AML-193 (cell line): ENCODE measurements at places on chromosomes 2 and 18.

DNA sequence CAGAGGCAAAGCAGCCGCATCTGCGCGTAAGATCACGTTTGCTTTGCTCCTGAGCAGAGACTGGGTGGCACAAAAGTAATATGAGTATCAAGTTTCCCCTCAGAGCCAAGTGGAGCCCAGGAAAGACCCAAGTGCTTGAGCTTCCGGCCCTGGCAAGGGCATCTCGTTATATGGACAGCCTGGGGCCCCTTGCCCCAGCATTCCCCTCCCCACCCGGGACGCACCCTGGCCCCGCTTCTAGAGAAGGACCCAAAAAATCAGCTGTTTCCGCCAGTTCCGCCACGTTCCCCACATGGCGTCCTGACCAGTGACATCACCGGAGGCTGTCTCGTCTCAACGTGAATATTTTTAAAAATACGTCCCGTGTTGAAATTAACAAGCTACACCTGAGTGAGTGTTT lies 135.1 kb downstream of the NFATC1 start:
- no peak for DNase-seq

DNA sequence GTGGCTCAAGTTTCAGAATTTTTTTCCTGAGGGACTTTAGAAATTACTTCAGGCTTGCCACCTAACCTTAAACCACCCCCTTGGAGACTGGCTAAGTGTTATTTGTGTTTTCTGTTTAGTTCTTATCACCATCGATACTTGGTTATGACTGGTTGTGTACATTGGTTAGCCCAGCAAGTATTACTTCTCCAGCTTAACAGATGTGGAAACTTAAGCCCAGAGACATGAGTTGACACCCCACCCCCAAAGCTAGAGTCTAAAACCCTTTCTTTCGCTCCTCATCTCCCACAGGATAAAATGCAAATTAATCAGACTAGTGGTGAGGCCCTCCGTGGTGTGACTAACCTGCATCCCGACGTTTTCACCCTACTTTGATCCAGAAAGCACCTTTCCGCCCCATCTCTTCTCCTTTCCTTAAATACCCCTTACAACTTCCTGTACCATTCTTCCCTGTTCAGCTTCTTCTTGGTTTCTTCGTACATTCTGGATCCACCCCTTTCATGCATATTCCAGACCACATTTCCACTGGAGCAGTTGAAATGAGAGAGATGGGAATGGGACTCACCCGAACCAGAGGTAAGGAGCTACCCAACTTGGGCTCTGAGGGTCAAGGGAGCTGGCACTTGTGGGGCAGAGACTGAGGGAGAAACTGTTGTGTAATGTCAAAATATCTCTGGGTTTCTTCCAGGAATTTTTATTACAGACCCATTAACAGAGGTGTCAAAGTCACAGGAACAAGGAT lies 819 bp upstream of the MAP3K2 start:
- DNase-seq: no peak

- DNase-seq: no peak
These were observed 147.3 kb downstream of the B3GNT2 start for GRCh38 chr2:62343206-62343605.

DNA sequence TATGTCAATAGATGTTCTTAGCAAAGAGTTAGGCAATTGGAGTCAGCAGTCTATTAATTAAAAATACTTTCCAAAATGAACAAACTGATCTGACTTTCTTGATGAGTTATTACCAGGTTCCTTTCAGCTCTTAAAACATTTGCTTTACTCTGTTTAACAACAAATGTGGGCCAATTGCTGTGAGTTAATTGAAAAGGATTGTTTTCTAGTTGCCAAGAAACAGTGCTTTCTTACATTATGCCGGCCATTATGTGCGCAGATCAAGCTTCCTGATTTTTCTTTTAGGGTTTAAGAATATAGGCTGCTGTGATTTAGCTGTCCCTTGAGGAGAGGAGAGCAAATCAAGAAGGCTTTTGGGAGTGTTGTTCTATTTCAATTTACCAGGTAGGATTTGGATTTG lies 50.5 kb upstream of the ITPRID2 start:
- DNase-seq: no peak

- DNase-seq: no peak
These were observed 93.1 kb upstream of the PXDN start for GRCh38 chr2:1837458-1837857.

DNA sequence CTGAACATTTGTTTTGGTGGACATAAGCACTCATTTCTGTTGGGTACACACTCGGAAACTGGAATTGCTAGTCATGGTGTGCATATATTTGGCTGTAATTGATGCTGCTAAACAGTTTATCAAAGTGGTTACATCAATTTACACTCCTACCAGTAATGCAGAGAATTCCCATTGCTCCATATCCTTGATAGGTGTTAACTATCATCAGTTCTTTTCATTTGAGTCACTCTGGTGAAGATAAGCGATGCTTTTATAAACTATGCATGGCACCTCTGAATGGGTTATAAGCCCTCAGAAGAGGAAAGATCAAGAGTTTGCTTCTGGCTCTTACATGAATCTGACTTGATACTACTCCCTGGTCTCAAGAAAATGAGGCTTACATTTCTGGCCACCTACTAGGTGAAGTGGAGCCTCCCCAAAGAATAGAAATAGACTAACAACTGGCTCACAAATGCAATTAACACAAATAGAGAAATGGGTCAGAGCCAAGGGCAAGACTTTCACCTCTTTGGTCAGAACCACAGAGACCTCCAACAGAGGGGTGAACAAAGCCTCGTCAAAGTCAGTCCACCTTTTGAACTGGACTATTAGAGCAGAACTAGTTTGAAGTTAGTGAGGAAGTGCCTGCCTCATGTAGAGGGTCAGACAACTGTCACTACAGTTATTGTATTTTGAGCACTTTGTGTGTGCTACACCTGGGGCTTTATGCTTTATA lies 15.0 kb upstream of the STK17B start:
- no peak for DNase-seq

GRCh38 chr2:195534971-195535370 lies 122.1 kb upstream of the SLC39A10 start:
- no peak for DNase-seq

- no peak for DNase-seq
These were observed 7.9 kb upstream of the ERMN start for GRCh38 chr2:157333304-157334047.

DNA sequence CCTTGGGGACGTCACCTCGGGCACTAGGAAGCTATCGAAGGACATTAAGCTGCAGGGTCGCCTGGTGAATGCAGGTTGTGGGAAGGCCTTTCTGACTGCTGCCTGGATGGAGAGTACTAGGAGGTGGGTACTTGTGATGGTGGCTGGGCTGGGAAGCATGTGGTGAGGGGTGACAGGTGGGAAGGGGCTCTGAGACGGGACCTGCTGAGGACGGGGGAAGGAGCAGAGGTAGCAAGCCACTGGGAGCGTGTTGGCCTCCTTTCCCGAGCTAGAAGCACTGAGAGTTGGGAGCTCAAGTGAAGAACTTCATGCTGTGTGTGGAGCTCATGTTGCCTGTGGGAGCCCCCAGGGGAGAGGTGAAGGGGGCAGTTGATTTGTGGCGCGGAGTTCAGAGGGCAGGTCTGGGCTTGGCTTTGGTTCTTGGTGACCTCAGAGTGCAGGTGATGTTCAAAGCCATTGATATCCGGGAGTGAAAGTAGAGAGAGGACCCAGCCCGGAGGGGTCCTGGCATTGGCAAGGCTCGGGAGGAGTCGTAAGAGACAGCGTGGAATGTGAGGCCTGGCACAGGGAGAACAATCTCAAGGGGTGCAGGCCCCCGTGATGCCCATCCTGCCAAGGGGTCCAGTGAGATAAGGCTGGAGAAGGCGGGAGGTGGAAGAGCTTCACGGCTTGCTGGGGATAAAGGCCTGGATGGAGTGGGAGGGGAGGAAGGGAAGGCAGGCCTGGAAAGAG lies 13.2 kb downstream of the MROH2A start:
- no peak for DNase-seq

- peak; percentile 13 for DNase-seq
These were observed 78.9 kb downstream of the UXS1 start for GRCh38 chr2:106115250-106115649.

DNA sequence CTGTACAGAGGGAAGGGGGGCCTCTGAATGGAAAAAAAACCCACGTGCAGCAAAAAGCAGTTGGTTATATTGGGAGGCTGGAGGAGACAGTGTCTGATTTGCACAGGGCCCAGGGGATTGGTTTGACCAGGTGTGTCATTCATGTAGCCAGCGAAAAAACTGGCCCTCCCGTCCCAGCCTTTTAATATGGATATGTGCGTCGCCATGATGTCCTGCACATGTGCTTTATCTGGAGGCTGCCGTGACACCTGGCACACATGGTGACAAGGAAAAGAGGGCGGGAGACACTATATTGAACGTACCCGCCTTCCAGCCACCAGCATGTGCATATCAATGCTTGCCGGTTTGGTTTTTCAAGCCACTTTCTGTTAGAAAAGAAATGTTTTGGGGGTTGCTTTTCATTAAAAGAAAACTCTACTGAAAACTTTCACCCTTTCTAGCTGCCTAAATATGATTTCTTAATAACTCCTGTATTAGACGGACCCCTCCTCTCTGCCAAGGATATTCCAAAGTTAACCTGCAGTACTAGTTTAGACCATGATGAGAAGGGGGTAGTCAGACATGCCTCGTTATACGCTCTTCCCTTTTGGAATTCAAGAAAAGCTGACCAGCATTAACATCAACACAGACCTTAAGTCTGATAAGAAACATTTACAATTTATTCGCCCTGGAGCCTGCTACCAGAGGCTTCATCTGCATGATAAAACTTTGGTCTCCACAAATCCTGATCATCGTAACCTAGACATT lies 16.2 kb downstream of the SLC25A52 start:
- DNase-seq: no peak

DNA sequence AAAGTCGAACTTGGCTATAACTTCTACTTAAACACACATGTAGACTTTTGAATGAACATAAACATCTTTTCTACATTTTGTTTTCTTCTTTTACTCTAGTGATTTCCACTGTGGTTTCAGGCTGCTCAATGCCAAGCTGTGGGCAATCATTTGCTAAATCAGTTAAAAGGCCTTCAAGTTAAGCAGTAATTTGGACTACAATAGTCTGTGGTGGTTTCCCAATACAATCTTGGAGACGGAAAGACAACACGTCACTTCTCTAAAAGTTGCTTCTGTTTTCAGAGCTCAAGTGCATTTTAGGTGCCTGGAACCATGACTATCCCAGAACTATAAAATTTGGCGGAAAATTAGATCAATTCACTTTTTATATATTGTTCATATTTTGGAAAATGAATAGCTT lies 69.4 kb downstream of the TXNL1 start:
- DNase-seq: no peak

DNA sequence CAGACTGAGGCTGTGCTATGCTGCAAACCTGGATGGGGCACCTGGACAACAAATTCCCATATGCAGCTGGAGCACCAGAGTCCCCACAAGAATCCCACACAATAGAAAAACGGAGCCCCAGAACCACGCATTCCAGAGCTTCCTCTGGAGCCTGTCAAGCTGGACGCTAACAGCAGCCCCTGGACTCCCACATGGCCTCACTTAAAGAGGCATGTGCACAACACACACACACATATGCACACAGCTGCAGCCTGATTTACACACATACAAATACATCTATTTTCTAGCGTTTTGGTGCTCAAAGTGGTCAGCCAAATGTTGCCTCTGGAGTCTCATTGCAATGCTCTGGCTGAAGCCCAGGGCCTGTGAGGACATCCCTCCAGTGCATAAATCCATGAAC lies 632.7 kb upstream of the ID2 start:
- no peak for DNase-seq

DNA sequence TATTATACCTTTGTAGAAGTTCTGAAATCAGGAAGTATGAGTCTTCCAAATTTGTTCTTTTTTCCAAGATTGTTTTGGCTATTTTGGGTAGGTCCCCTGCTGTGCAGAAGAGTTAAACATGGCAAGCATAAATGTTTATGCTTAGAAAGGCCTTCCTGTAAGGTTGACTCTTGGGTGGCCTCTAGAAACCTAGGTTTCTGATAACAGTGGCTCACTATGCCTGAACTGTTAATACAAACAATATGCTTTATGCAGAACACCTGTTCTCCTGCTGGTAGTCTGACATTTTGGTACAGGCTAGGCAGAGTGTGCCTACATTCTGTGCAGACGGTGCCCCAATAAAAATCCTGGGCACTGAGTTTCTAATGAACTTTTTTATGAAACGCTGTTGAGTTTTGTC lies 10.1 kb downstream of the PTPN18 start:
- no peak for DNase-seq

DNA sequence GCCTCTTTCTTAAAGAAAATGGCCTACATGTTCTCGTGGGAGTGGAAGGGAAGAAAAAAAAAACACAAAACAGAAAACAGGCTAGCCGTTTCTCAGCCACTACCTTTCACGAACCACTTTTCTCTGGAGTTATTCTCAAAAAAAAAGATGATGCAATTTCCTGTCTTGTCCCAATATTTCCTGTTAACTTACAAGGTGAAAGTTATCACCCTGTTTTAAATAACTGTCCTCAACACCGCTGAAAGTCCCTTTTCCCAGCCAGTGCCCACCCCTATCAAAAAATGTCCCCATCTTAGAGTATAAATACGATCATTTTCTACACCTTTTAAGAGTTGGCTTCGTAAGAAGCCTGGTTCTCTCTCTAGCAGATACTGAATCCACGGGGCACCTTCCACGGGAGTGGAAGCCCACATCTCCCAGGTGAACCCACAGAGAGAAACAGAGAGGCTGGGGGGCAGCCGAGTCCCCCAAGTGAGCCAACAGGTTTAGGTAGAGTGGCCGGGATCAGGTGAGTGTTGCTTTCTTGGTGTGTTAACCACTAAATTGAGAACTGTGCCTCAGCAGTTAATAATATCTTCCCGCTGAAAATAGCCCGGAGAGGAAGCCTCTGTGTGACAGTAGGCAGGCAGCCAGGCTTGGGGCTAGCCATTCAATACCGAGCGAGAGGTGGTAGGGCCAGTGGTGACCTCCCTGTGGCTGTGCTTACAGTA lies 15.9 kb downstream of the SMAD7 start:
- DNase-seq: peak; percentile 69

DNA sequence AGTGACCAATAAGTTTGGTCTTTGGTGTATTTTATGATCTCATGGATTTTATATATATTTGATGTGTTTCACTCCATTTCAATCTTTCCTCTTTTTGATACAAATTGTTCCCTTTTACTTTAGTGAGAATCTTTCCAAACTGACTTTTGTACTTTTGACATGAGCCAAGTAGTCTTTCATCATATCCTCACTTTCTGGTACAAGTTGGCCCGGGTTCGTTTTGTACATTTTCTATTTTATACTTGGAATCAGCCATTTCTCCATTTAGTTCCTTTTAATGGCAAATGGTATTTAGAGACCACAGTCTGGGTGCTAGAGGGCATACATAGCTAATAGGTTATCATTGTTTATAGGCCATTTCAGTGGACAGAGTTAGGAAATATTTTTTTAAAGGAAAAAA lies 147.9 kb upstream of the MYO3B start:
- DNase-seq: peak; percentile 43

GRCh38 chr2:159635006-159635789 lies 18.9 kb upstream of the BAZ2B start:
- DNase-seq: peak; percentile 69

DNA sequence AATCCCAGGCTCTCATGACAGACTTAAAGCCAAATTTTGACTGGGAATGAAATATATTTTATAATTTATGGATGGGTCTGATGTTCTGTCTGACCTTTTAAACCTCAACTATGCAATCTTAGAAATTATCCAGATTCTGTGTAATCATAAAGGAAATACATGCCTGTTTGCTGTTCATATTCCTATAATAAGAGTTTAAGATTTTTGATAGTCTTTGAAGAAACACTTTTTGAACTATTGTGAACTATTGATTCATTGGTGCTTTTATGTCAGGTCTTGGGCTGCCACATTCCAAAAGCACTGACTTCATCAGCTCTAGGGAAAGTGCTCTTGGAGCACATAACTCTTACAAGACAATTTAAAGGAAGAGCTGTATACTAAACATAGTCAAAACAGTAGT lies 64.2 kb downstream of the CCDC150 start:
- DNase-seq: no peak
